ENCODE measurements at places on chromosomes 3 and 15.

DNA sequence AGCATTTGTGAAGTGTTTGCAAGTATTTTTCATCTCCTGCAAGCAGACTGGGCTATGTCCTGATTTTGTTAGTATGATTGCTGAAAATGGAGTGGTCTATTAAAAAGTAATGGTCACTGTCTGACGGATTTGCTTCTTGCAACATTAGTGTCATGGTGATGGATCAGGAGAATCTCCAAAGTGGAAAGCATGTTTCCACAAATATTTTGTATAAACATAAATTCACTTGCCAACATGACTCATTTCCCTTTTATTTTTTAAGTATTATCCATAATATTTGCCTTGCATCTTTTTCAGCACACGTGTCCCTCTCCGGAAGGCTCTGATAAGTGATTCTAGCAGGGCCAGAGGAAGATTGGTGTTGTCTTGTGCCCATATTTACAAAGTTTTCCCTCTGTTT is 27.4 kb upstream of the CACNA2D3 start:
- DNase-seq: no peak
- no peaks in the 10 kb centered on the region for H3K36me3 ChIP-seq
- H3K27me3 ChIP-seq: no peaks in the 10 kb centered on the region

DNA sequence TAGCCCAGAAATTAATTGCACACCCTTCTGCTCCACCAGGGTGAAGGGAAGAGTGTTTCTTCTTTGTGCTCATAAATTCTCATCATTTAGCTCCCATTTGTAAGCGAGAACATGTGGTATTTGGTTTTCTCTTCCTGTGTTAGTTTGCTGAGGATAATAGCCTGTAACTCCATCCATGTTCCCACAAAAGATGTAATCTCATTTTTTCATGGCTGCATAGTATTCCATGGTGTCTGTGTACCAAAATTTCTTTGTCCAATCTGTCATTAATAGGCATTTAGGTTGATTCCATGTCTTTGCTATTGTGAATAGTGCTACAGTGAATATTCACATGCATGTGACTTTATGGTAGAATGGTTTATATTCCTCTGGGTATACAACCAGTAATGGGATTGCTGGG is 86.8 kb downstream of the DTWD1 start:
- no peak overlapping the region for H3K27ac ChIP-seq
- H3K27me3 ChIP-seq: no peaks in the 10 kb centered on the region
- no peak for DNase-seq
- H3K36me3 ChIP-seq: no peaks in the 10 kb centered on the region

DNA sequence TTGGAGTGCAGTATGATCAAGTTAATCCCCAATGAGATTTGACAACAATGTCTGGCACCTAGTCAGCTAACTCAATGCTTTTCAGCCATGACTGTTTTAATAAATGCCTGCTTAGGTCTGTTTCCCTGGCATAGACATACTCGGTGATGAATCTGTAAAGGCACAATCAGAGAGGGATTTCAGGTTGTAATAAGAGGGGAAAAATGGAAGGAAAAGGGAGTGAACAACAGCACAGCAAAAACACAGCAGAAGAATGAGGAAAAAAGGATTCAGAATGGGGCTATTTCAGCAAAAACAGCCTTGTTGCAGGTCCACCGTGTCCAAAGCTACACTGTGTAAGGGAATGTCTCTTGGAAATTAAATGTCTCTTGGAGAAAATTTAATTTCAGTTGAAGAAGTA is 19.3 kb upstream of the CHD2 start:
- no peaks in the 10 kb centered on the region for H3K27me3 ChIP-seq
- H3K27ac ChIP-seq: peak overlapping the region; percentile 98
- peaks cover 41% of the 10 kb centered on the region for H3K4me1 ChIP-seq
- peaks cover 25% of the 10 kb centered on the region for H3K36me3 ChIP-seq
- H3K4me3 ChIP-seq: no peak overlapping the region

DNA sequence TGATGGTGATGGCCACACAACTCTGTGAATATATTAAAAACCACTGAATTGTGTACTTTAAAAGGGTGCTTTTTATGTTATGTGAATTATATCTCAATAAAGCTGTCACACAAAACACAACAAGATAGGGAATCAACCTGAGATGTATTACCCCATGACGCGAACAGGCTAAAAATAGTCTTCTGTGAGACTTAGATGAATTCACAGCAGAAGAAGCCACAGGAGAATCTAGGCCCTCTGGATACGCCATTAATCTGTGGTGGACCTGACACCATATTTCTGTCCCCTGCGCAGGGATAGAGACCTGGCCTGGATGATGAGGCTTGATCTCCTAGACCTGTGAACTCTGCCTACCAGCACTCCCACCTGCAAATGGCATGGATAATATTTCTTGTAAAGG is 146.0 kb upstream of the HACD2 start:
- DNase-seq: no peak
- no peaks in the 10 kb centered on the region for H3K4me1 ChIP-seq
- no peak overlapping the region for H3K27ac ChIP-seq
- peaks cover 15% of the 10 kb centered on the region for H3K27me3 ChIP-seq
- no peak overlapping the region for H3K4me3 ChIP-seq
- H3K36me3 ChIP-seq: no peaks in the 10 kb centered on the region

- H3K4me3 ChIP-seq: no peak overlapping the region
- no peaks in the 10 kb centered on the region for H3K36me3 ChIP-seq
- no peak for DNase-seq
- no peak overlapping the region for H3K27ac ChIP-seq
These were observed 1214.0 kb downstream of the ROBO2 start for GRCh38 chr3:78253860-78254259.

DNA sequence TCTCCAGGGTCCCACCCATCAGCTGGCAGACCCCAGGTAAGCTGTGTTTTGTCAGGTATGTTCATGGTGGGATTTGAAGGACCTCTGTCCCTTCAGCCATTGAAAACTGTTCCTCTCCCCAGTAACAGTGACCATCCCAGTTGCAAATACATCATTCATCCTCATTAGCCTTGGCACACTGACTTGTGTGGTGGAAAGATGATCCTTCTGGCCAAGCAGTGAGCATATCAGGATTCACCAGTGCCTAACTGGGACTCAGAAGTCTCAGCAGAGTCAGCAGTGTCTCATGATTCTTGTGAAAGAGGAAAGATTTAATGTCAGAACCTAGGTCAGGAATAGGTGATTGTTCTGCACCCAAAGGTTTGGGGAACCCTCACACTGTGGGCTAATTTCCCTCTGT is 90.2 kb downstream of the DNAJB8 start:
- H3K27me3 ChIP-seq: no peaks in the 10 kb centered on the region
- DNase-seq: no peak
- no peaks in the 10 kb centered on the region for H3K4me1 ChIP-seq
- H3K4me3 ChIP-seq: no peak overlapping the region
- no peak overlapping the region for H3K27ac ChIP-seq
- 0 out of 2 replicates have a peak, but pooled peaks cover 3% of the 10 kb centered on the region for H3K36me3 ChIP-seq

DNA sequence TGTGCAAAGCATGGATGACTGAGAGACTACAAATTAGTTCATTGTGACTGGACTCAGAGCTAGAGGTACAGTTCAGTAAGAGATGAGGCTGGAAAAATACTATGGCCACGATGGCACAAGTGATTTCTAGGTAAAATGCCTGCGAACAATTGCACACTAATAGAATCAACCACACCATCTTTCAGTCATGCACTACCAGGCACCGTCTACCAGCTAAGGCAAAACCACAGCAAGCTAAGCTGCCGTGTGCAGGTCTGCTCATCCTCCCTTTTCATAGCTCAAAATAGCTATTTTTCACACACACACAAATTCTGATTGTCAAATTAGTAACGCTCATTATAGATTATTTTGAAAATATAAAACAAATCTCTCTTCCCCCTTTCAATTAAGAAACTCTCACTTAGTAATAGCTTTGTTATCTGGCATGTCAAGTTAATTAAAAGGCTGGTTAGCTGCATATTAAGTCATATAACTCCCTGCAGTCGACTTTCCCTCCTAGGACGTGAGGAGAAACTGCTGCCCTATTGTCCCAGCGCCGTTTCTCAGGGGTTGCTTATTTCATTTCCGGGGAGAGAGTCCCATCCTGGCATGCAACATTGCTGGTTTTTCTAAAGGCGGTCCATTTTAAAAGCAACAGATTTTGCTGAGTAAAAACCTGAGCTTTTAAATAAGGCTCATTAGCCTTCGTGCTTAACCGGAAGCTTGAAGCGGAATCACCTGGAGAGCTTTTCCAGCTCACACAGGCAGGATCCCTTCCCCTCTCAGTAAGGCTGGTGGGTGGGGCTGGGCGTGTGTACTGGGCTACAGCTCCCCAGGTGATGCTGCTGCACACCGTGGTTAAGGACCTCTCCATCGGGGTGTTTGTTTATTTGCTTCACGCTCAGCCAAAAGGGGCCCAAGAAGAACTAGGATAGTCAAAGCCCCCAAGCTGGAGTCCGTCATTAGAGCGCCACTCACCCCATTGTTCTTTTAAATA is 16.9 kb upstream of the MEX3B start:
- H3K27ac ChIP-seq: no peak overlapping the region
- H3K4me1 ChIP-seq: no peaks in the 10 kb centered on the region
- H3K36me3 ChIP-seq: no peaks in the 10 kb centered on the region
- no peak for DNase-seq
- H3K27me3 ChIP-seq: peaks cover 12% of the 10 kb centered on the region

DNA sequence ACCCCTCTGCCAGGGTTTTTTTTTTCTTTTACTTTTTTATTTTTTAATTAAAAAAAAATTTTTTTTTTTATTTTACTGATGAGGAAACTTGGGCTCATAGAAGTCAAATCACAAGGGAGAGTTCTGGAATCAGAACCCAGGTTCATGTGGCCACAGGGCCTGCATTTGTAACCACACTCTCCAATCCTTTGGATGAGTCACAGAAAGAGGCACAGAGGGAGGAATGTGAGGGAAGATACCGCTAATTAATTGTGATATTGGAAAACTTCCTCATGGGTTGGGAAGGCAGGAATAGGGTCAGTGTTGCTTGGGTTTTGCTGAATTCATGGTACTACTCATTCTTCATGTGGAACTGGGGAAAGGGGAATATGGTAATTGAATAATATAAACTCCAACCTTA is 132.9 kb upstream of the SLC6A11 start:
- no peaks in the 10 kb centered on the region for H3K27me3 ChIP-seq
- no peak overlapping the region for H3K27ac ChIP-seq
- no peak overlapping the region for H3K4me3 ChIP-seq
- no peaks in the 10 kb centered on the region for H3K36me3 ChIP-seq

- peak; percentile 1 for DNase-seq
- no peaks in the 10 kb centered on the region for H3K27me3 ChIP-seq
- peaks cover 3% of the 10 kb centered on the region for H3K4me1 ChIP-seq
- H3K27ac ChIP-seq: no peak overlapping the region
These were observed 5.9 kb downstream of the C3orf22 start for GRCh38 chr3:126552688-126553283.

- no peak for DNase-seq
- H3K27me3 ChIP-seq: no peaks in the 10 kb centered on the region
These were observed 195.9 kb downstream of the FOXP1 start for GRCh38 chr3:71387586-71387985.

DNA sequence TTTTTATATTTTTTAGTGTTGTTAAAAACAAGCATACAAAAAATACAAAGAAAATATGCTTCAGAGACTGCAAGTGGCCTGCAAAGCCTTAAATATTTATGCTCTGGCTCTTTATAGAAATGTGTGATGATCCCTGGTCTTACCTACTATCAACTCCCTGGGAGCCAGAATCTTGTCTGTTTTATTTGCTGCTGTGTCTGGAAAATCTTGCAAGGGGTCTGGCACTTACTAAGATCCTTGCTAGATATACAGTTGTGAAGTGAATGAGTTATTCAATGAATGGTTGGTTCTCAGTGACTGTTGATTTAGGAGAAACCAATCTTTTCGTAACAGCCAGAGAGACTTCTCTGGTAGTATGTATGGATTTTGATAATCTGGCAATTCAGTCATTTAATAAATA is 521.0 kb upstream of the CFAP20DC start:
- no peaks in the 10 kb centered on the region for H3K27me3 ChIP-seq
- no peak overlapping the region for H3K27ac ChIP-seq
- H3K4me3 ChIP-seq: no peak overlapping the region
- H3K4me1 ChIP-seq: peaks cover 8% of the 10 kb centered on the region

- H3K27ac ChIP-seq: no peak overlapping the region
- no peaks in the 10 kb centered on the region for H3K4me1 ChIP-seq
- no peak overlapping the region for H3K4me3 ChIP-seq
- H3K36me3 ChIP-seq: no peaks in the 10 kb centered on the region
These were observed 16.0 kb downstream of the STARD9 start for GRCh38 chr15:42591238-42591934.

GRCh38 chr3:54337846-54338245 is 215.5 kb downstream of the CACNA2D3 start:
- no peak overlapping the region for H3K4me3 ChIP-seq
- no peak for DNase-seq
- no peaks in the 10 kb centered on the region for H3K36me3 ChIP-seq
- peaks cover 8% of the 10 kb centered on the region for H3K27me3 ChIP-seq
- H3K27ac ChIP-seq: no peak overlapping the region

- no peaks in the 10 kb centered on the region for H3K36me3 ChIP-seq
- DNase-seq: no peak
- H3K4me3 ChIP-seq: no peak overlapping the region
- no peaks in the 10 kb centered on the region for H3K4me1 ChIP-seq
- no peak overlapping the region for H3K27ac ChIP-seq
These were observed 435.1 kb upstream of the CNTN3 start for GRCh38 chr3:75049533-75049932.

GRCh38 chr15:100250176-100250800 is 91.5 kb downstream of the ADAMTS17 start:
- peaks cover 92% of the 10 kb centered on the region for H3K36me3 ChIP-seq
- no peaks in the 10 kb centered on the region for H3K27me3 ChIP-seq
- H3K4me3 ChIP-seq: no peak overlapping the region
- no peak for DNase-seq
- H3K27ac ChIP-seq: no peak overlapping the region

GRCh38 chr3:71874618-71875017 is 89.7 kb upstream of the PROK2 start:
- H3K4me1 ChIP-seq: peaks cover 10% of the 10 kb centered on the region
- H3K27me3 ChIP-seq: peaks cover 3% of the 10 kb centered on the region
- no peak overlapping the region for H3K27ac ChIP-seq
- H3K36me3 ChIP-seq: no peaks in the 10 kb centered on the region
- no peak overlapping the region for H3K4me3 ChIP-seq

DNA sequence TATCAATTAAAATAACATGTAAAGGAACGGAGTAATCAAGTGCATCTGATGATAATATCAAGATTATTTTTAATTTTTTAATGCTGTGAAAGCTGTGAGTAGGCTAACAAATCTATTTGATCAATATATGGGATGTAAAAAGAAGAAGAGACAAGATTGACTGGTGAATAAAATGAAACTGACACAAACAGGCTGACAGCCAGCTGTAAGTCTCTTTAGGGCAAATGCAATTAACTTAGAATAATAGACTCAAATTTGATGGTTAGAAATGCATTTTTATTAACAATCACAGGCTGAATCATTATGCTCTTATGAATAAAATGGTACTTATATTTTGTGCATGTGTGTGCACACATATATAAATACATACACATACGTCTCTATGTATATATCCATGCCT is 68.0 kb downstream of the MDFIC2 start:
- peaks cover 3% of the 10 kb centered on the region for H3K27me3 ChIP-seq
- DNase-seq: no peak
- no peaks in the 10 kb centered on the region for H3K4me1 ChIP-seq

DNA sequence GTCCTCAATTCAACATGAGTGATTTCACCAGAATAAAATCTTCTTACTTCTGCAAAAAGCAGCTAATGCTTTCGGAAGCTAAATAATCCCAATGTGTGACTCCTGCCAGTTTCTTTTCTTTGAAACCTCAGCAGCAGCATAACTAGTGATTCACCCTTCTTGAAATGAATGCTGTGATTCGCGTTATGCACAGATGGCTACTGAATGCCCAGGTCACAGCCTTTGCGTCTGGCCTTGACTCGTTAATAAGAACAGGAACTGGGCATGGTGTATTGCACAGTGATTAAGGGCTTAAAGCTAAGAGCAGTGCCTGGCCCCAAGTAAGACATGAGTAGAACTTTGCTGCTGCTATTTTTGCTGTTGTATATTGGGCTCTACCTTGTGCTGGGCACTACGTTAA is 19.0 kb downstream of the CGNL1 start:
- H3K27me3 ChIP-seq: peaks cover 4% of the 10 kb centered on the region
- H3K36me3 ChIP-seq: no peaks in the 10 kb centered on the region
- no peak for DNase-seq
- H3K27ac ChIP-seq: no peak overlapping the region
